ENCODE measurements at places on chromosomes 16 and 17. TPM values are rescaled to one million over a fixed set of nuclear protein-coding genes. Genes with fewer than 3 reads are reported as not detected.

DNA sequence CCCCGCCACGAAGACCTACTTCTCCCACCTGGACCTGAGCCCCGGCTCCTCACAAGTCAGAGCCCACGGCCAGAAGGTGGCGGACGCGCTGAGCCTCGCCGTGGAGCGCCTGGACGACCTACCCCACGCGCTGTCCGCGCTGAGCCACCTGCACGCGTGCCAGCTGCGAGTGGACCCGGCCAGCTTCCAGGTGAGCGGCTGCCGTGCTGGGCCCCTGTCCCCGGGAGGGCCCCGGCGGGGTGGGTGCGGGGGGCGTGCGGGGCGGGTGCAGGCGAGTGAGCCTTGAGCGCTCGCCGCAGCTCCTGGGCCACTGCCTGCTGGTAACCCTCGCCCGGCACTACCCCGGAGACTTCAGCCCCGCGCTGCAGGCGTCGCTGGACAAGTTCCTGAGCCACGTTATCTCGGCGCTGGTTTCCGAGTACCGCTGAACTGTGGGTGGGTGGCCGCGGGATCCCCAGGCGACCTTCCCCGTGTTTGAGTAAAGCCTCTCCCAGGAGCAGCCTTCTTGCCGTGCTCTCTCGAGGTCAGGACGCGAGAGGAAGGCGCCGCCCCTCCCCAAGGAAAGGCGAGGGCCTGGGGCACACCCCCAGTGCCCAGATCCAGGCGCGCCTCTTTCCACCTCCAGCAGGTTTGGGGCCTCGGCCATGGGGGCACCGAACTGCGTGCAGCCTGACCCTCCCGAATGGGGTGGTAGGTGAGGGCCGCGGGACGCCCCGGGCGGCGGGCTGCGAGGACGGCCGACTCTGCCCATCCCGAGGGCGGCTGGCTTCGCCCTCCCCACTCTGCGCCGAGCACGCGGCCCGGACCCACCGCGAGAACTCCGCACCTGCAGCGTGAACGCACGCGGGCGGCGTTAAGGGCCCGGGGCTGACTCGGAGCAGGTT lies 664 bp downstream of the HBQ1 start:
- H3K36me3 ChIP-seq = no peaks in the 10 kb centered on the region
- peaks cover 29% of the 10 kb centered on the region for H3K27me3 ChIP-seq
- H3K4me1 ChIP-seq = peaks cover 11% of the 10 kb centered on the region
- peak; percentile 85 for DNase-seq

The KRTAP9-2 gene
- not detected for total RNA-seq

The ITPRIPL2 gene
- 20.1 TPM for total RNA-seq

The GALR2 gene
- 0.60 TPM for total RNA-seq

- peak; percentile 17 for DNase-seq
- H3K27me3 ChIP-seq = peaks cover 7% of the 10 kb centered on the region
- no peaks in the 10 kb centered on the region for H3K4me1 ChIP-seq
- no peak overlapping the region for H3K27ac ChIP-seq
- H3K4me3 ChIP-seq = no peak overlapping the region
These were observed 197.3 kb upstream of the SDK2 start for GRCh38 chr17:73841431-73842060.

- H3K4me3 ChIP-seq = no peak overlapping the region
- H3K27me3 ChIP-seq = peaks cover 6% of the 10 kb centered on the region
- no peaks in the 10 kb centered on the region for H3K36me3 ChIP-seq
- no peak overlapping the region for H3K27ac ChIP-seq
- no peak for DNase-seq
These were observed 20.4 kb upstream of the ZC3H18 start for GRCh38 chr16:88549671-88550245.

The NUPR1 gene
- total RNA-seq = 18.3 TPM

DNA sequence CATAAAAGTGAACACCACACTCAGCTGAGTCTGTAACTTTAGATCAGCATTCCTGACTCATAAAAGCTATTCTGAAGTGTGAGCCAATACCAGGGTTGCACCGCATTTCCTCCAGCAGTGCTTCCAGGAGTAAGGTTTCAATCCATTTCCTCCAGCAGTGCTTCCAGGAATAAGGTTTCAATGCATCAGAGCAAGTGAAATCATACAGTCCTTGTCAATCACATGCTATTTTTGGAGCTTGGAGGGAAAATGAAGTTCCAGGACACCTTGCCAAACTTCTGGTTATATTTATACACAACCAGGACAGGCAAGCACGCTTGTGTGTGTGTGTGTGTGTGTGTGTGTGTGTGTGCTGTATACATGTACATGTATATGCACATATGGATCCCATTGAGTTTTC lies 327.6 kb downstream of the GRIN2A start:
- H3K36me3 ChIP-seq = no peaks in the 10 kb centered on the region
- H3K27me3 ChIP-seq = no peaks in the 10 kb centered on the region
- no peaks in the 10 kb centered on the region for H3K4me1 ChIP-seq
- H3K4me3 ChIP-seq = no peak overlapping the region

All from hepatocyte (in vitro differentiated cells).